ENCODE measurements at places on chromosomes 16 and 17. TPM values are rescaled to one million over a fixed set of nuclear protein-coding genes. Genes with fewer than 3 reads are reported as not detected.

Gene GPR179
- polyA plus RNA-seq = 0.08 TPM

Gene OR1E1
- polyA plus RNA-seq = not detected

Gene HSD3B7
- polyA plus RNA-seq = 7.1 TPM

Gene SLC5A11
- polyA plus RNA-seq = not detected
